ENCODE measurements at places on chromosomes 1 and 21. TPM values are rescaled to one million over a fixed set of nuclear protein-coding genes. Genes with fewer than 3 reads are reported as not detected.

DNA sequence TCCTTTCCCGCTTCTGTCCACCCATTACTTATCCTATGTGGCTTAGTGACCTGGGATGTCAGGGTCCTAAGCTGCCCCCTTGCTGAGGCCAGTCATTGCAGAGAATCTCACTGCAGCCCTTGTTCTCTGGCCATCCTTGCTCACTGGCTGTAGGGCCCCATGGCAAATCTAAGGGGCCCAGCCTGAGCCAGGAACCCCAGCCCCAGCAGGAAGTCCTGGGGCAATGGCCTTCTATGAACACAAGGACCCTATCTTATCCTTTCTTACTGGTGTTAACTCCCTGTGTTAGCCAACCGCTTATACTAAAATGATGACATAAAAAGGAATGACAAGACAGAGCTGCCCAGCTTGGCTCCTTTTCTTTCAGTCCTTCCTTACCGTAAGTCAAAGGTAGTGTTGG, 29.9 kb downstream of the DHCR24 start:
- H3K36me3 ChIP-seq = peaks cover 50% of the 10 kb centered on the region
- H3K4me1 ChIP-seq = peaks cover 65% of the 10 kb centered on the region
- no peak overlapping the region for H3K4me3 ChIP-seq
- H3K27me3 ChIP-seq = no peaks in the 10 kb centered on the region
- H3K27ac ChIP-seq = peak overlapping the region; percentile 61

DNA sequence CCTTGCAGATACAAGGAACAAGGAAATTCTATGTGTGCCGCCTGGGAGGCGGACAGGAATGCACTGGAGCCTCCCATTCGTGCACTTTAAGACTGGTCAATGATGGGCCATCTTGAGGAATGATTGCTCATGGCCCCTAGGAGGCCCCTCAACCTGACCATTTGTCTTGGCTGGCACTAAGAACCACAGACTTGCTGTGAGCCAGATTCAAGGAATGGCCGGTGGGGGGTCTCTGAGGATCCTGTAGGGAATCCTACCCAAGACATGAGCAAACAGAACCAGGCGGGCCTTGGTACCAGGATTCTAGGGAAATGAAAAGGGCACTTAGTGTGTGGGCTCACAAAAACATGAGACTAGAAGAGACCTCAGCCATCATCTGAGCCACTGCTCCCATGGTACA, 28.1 kb upstream of the GOLT1A start:
- no peaks in the 10 kb centered on the region for H3K27me3 ChIP-seq
- peaks cover 4% of the 10 kb centered on the region for H3K36me3 ChIP-seq
- no peak for DNase-seq
- no peaks in the 10 kb centered on the region for H3K4me1 ChIP-seq
- no peak overlapping the region for H3K27ac ChIP-seq

GRCh38 chr1:151542710-151543129, 2.6 kb downstream of the TUFT1 start:
- no peak overlapping the region for H3K4me3 ChIP-seq
- DNase-seq = peak; percentile 51
- H3K4me1 ChIP-seq = peaks cover 11% of the 10 kb centered on the region
- peak overlapping the region; percentile 17 for H3K27ac ChIP-seq

DNA sequence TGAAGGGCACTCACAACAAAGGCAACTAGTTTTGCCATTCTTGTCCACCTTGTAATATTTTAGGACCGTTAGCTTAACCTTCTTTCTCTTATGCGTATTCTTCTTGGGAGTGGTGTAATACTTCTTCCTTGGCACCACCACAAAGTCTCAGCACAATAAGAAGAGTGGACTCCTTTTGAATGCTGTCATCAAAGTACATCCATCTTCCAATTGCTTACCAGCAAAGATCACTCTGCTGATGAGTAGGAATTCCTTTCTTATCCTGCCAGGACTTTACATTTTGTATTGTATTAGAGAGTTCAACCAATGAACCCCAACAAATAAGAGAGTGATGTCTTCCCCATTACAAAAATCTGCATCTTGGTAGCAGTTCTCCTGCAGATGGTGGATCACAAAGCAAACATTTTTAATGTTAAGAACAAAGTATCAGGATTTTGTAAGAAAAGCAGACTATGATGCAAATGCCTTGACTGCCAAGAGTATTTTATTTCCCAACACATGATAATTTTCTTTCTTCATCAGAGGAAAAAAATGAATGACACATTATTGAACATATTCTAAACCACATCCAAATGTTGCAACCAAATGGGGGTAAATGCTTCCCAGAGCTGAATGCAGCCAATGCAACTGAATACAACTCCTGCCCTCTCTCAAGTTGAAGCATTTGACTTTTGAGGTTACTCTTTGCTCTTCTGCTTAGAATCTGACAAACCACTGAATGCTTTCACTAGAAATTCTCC, 5.1 kb upstream of the ARNT start:
- no peak for DNase-seq
- no peak overlapping the region for H3K4me3 ChIP-seq
- H3K4me1 ChIP-seq = peaks cover 11% of the 10 kb centered on the region
- no peaks in the 10 kb centered on the region for H3K27me3 ChIP-seq
- no peaks in the 10 kb centered on the region for H3K36me3 ChIP-seq

DNA sequence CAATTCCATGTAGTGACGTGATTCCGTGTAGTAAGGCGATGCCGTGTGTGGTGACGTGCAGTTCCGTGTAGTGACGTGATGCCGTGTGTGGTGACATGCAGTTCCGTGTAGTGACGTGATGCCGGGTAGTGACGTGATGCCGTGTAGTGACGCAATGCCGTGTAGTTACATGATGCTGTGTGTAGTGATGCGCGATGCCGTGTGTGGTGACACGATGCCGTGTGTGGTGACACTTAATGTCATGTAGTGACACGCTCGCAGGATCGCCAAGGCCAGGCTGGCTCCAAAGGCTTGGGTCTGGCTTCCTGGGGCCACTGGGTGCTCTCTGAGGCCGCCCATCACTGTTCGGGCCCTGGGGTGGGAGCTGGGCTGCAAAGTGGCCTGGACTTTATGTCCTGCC, 14.2 kb downstream of the COL18A1 start:
- H3K27me3 ChIP-seq = no peaks in the 10 kb centered on the region
- peak overlapping the region; percentile 86 for H3K27ac ChIP-seq
- DNase-seq = no peak
- H3K4me3 ChIP-seq = no peak overlapping the region
- peaks cover 20% of the 10 kb centered on the region for H3K4me1 ChIP-seq
- H3K36me3 ChIP-seq = no peaks in the 10 kb centered on the region

GRCh38 chr1:151128800-151129199, 17.6 kb downstream of the SEMA6C start:
- no peaks in the 10 kb centered on the region for H3K27me3 ChIP-seq
- H3K27ac ChIP-seq = no peak overlapping the region
- DNase-seq = no peak
- H3K4me3 ChIP-seq = no peak overlapping the region
- no peaks in the 10 kb centered on the region for H3K36me3 ChIP-seq

DNA sequence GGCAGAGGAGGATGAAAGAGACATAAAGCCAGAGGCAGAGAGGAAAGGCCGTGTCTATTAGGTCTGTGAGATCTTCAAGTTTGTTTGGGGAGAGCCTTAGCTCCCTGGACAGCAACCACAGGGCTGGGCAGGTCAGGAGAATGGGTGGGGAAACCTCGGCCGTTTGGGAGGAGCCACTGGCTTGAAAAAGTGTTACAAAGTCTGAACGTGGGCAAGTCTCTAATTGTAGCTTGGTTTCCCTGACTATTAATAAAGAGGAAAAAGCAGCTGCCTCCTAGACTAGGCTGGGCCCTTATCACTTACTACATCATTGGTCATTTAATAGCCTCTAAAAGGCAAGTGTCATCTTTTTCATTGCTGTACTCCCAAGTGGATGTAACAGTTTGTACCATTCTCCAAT, at the start of gene CCDC17:
TSS of gene CCDC17 (minus strand) at position 83 of the 400 bp plus-strand sequence. CDS start 145 bp downstream, outside the sequence.
- H3K36me3 ChIP-seq = peaks cover 23% of the 10 kb centered on the region
- peaks cover 10% of the 10 kb centered on the region for H3K4me1 ChIP-seq
- no peak within 1 kb of the TSS for H3K27ac ChIP-seq

- H3K36me3 ChIP-seq = no peaks in the 10 kb centered on the region
- DNase-seq = no peak
- H3K27ac ChIP-seq = peak overlapping the region; percentile 57
- H3K4me1 ChIP-seq = peaks cover 6% of the 10 kb centered on the region
- no peak overlapping the region for H3K4me3 ChIP-seq
Measured at GRCh38 chr1:24927988-24928688, 1.9 kb downstream of the RUNX3 start.

DNA sequence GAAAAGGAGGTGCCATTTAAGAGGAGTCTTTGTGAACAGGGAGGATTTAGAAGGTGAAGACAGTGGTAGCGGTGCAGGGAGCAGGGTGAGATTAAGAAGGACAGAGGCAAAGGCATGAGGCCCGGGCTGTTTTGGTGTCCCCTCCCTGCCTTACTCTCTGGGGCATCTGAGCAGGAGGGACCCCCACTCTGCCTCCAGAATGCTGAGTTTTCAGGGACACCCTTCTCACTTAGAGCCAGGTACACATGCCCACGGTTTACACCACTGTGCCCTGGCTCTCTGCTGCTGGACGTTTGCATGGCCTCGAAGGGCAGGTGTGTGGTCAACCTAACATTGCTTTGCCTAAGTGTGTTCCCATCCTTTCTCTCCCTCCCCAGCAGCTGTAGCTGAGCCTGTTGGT, 20.5 kb upstream of the PARP1 start:
- no peak overlapping the region for H3K27ac ChIP-seq
- DNase-seq = no peak
- no peaks in the 10 kb centered on the region for H3K4me1 ChIP-seq
- no peaks in the 10 kb centered on the region for H3K27me3 ChIP-seq
- no peak overlapping the region for H3K4me3 ChIP-seq
- no peaks in the 10 kb centered on the region for H3K36me3 ChIP-seq

DNA sequence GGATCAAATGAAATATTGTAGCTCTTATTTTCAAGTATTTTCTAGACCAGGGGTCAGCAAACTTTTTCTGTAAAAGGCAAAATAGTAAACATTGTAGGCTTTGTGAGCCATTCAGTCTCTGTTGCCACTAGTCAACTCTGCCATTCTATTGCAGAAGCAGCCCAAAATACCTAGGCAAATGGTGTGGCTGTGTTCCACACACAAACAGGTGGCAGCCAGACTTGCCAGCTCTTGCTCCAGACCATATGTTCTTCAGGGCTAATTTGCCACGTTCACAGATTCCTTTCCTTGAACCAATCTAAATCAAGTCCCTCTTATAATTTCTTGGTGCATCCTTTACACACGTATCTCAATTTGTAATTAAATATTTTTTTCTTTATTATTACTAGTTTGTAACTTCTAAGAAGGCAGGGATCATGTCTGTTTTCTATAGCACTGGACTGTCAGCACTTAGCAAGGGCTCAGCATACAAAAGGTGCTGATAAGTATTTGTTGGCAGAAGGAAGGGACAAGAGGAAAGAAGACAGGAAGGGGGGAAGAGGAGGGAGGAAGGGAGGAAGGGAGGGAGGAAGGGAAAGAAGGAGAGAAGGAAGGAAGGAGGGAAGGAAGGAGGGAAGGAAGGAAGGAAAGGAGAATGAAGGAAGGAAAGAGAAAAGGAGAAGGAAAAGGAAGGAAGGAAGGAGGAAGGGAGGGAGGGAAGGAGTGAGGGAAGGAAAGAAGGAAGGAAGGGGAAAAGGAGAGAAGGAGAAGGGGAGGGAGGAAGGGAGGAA, 106.5 kb upstream of the EDEM3 start:
- H3K4me3 ChIP-seq = no peak overlapping the region
- no peak overlapping the region for H3K27ac ChIP-seq
- H3K4me1 ChIP-seq = no peaks in the 10 kb centered on the region

DNA sequence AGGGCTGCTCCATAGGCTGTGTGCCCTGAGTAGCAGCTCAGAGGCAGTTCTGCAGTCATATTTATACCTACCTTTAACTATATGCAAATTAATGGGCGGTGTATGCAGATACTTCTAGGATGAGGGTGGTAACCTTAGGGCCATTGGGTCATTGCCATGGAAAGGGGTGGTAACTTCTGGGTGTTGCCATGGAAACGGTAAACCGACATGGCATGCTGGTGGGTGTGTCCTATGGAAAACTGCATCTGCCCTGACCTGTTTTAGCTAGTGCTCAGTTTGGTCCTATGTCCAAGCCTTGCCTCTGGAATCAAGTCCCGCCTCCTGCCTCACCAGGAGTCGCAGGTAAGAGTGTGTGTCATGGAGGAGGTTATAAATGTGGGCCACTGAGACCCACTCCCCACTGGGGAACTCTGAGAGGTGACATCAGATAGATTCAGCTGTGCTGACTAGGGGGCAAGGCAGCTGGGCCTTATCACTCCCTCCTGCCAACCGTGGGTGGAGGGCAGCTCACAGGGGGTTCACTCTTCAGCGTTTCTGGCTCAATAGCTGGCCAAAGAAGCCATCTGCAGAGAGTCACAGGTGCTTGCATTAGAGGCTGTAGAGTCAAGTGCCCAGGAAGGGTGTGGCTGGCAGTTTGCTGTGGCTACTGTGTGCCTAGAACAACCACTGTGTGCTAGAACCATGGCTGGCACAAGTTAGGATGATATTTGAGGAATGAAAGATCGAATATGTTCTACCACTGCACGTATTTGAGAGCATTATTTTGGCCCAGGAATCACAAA, 19.0 kb downstream of the BACE2 start:
- no peaks in the 10 kb centered on the region for H3K36me3 ChIP-seq
- H3K4me3 ChIP-seq = no peak overlapping the region
- no peaks in the 10 kb centered on the region for H3K4me1 ChIP-seq
- no peak overlapping the region for H3K27ac ChIP-seq

Gene GPX7
- 14.5 TPM for total RNA-seq
